ENCODE measurements at places on chromosomes 16 and 17.
A peak's percentile ranks its signal among the peaks of the same experiment; 100 is the strongest.

DNA sequence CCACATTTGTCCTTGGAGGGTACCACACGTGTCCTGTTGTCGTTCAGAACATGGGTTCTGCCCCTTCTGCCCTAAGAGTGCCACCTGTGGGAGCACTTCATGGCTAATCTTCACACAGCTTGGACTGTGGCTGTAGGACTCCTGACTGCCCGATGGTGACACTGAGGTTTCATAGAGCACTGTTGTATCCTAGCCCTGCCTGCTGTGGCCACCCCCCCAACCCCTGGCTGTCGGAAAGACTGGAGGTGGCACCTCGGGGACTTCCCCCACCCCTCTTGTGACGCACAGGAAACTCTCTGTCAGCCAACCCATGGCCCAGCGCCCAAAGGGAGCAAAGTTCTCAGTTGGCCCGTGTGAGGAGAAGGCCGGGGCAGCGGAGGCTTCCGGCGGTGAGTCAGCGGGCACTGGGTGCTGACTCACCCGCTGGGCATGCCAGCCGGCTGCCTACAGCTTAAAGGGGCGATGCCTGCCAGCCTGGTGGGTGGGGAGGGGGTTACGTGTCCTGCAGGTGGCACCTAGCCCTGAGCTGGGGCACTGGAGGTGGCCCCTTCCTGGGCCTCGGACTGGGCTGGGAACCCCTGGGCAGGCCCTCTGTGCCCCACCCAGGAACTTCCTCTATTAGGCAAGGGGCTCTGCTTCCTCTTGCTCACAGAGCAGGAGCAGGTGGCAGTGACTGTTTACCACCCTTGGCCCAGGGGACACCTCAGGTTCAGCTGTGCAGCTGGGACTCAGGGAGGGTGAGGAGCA is 3.4 kb downstream of the MAP2K3 start:
- DNase-seq, result peak; percentile 92

GRCh38 chr17:9120471-9120870 is 99.2 kb downstream of the NTN1 start:
- DNase-seq, result no peak

- DNase-seq, result peak; percentile 54
These were observed 8.3 kb downstream of the MRPL28 start for GRCh38 chr16:361872-362701.

DNA sequence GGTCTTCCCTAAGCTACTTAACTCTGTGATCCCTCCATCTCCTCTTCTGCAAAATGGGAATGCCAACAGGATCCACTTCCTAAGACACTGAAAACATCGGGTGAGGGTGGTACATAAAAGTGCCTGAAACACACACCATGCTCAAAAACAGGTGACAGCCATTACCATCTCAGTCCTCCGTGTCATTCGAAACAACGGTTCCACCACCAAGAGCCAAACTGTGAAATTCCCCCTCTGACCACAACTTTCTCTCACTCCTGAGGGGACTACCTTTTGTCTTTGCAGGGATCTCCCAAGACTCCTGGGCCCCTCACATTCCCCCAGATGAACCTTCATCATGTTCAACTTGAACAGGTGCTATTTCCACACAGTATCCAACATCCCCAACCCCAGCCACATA is 37.0 kb downstream of the NUBP1 start:
- DNase-seq, result no peak

GRCh38 chr17:49204516-49204915 is 5.9 kb downstream of the GNGT2 start:
- no peak for DNase-seq

GRCh38 chr17:49775546-49776260 is 11.8 kb upstream of the FAM117A start:
- no peak for DNase-seq

- DNase-seq, result no peak
These were observed 5.9 kb upstream of the MSLN start for GRCh38 chr16:754656-755055.

DNA sequence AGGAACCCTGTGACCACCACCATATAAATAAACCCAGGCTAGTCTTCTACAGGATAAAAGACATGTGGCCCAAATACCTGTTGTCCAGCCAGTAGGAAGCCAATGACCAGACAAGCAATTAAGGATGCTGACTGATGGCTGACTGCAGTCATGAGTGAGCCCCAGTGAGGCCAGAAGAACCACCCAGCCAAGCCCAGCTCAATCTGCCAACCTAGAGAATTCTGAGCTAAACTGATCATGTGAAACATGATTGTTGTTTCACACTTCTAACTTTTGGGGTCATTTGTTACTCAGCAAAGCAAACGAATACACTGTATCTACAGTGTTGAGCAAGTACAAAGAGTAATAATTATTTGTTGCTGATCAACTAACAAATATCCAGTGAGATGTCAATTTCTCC is 86.4 kb downstream of the DNAH3 start:
- no peak for DNase-seq

GRCh38 chr16:56617212-56618085 is 8.1 kb upstream of the MT1E start:
- no peak for DNase-seq

GRCh38 chr17:27533874-27534815 is 77.9 kb downstream of the KSR1 start:
- no peak for DNase-seq

GRCh38 chr16:70018254-70018653 is 67.1 kb downstream of the CLEC18A start:
- DNase-seq, result peak; percentile 11

- DNase-seq, result no peak
These were observed 376.3 kb downstream of the CNTNAP4 start for GRCh38 chr16:76653390-76654026.

- no peak for DNase-seq
These were observed 2.0 kb upstream of the CD300H start for GRCh38 chr17:74569020-74570003.

DNA sequence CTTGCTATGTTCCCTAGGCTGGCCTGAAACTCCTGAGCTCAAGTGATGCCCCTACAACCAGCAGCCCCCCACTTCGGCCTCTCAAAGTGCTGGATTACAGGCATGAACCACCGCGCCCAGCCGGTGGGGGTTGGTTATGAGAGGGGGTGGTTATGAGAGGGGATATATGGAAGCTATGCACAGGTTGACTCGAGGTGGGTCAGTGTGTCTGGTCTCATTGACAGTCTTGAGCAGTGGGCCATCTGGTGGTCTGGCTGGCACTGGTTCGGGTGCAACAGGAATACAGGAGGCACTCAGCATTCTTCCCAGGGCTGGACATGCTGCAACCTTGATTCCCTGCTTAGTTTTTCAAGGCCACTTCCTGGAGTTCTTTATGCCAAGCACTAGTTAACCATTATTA is 5.6 kb upstream of the STX1B start:
- DNase-seq, result no peak

GRCh38 chr17:59466946-59467801 is 98.2 kb upstream of the DHX40 start:
- DNase-seq, result no peak

DNA sequence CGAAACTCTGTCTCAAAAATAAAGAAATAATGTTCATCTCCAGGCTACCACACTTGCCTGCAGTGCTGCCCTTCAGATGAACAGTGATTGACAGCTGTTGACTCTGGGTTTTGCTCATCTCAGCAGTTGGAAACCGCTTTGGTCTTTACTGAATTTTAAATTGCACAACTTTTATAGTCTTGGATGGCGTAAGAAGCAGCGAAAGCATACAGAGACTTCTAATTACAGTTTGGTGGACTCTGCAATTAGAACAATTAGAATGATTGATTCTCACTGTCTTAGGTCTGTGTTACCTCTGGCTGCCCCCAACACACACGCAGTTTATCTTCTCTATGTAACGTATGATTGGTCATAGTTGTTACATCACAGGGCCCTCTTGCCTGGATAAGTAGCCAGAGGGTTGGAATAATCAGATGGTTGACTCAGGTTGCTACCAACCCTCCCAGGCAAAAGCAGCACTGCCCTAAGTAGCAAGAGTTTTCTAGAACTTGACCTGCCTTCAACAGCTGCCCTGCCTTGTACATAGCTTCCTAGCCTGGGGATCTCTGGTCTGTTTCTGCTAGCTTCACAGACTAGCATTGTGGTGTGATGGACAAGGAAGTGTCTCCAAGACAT is 1.9 kb upstream of the NAT9 start:
- no peak for DNase-seq

GRCh38 chr16:9539346-9539745 is 447.9 kb downstream of the HAPSTR1 start:
- DNase-seq, result no peak

DNA sequence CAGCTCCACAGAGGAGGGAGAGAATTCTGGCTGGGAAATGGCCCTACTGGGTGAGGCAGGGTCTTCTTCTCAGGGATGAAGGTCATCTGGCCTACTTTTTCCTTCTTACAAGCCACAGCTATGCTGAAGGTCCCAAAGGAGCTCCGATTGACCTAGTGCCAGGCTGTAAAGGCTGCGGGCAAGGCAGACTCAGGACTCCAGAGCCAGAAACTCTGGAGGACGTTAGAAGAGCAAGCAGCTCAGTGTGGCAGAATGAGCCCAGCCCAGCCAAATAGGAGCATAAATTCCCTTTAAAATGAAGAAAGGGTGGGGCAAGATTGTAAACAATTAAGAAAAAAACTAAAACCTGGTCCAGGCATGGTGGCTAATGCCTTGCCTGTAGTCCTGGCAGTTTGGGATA is 20.1 kb upstream of the CNOT1 start:
- DNase-seq, result no peak

DNA sequence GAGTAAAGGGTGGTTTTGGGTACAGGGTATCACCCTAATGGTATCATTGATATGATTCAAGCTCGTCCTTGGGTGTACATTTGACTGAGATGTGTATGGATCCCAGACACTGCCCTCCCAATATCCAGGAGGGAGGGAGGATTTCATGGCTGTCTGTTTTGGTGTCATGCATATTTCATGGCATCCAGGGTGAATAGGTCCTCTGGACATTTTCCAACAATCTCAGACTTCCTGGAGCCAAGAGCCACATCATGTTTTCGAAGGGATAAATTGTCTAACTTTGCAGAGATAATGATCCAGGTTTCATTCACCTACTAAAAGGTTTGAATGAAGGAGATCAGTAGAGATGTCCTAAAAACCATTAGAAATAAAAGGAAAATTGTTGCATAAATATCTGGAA is 431.9 kb downstream of the SHISA9 start:
- DNase-seq, result no peak

- no peak for DNase-seq
These were observed at the start of gene VWA3A for GRCh38 chr16:22092143-22092933. TSS of gene VWA3A (plus strand) at chr16:22092541. CDS start at chr16:22092638, 97 bp downstream.

DNA sequence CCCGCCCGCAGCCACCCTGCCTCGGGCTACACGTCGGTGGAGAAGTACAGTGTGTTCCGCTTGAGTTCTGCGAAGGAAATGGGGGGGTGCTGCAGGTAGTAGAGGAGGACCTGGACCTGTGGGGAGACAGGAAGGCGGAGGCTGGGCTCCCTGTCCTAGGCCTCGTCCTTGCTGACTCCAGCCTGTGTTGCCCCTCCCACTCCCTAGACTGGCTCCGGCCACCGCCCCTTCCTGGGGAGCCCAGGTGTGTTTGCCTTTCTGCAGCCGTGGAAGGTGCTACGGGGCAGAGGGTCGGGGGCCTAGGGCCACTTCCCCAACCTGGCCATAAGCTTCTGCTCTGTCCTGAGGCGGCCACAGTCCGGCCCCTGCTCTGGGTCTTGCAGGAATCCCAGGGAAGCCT is 9.1 kb downstream of the TIMM22 start:
- DNase-seq, result no peak

DNA sequence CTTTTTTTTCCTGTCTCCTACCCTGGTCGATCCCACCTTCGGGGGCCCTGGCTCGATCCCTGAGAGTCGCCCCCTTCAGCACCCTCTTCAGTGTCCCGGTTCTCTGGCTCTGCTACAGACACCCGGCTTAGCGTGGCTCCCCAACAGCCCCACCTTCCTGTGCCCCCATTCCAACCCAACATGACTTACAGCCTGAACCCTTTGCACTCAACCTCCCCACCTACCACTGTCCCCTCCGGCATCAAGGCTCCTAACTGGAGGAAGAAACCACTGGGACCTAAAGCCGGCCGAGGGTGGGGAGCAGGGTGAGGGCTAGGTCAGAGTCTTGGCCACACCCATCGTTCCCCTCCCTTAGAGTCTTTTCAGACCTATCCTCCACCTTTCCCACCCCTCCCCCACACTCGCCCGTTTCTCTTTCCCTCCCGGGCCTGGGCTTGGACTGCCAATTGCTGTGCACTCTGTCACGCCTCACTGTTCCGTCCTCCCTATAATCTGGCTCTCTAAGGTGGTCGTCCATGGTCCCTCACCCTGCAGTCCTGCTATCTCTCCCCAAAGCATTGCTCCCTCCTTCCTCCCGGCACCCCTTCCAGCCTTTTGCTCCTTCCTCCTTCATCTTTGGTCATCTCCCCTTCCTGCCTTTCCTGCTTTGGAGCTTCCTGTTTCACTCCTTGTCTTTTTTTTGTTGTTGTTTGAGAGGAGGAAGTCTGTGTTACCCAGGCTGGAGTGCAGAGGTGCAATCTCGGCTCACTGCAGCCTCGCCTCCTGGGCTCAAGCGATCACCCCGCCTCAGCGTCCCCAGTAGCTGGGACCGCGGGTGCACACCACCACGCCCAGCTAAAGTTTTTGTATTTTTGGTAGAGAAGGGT is 890 bp upstream of the CLDN7 start:
- DNase-seq, result no peak

DNA sequence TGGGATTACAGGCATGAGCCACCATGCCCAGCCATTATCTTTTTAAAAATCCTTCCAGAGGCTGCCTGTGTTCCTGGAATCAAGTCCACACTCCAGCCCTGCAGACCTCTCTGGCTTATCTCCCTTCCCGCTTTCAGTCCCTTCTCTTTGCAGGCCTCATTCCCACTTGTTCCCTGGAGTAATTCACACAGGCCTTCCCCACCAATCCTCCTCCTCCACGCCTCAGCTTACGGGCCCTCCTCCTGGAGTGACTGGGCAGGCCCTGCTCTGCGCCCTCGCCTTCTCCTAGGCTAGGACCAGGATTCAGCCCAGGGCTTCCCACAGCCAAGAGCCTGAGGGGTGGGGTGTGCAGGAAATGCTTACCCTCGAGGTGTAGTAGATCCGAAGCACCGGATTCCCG is 2.8 kb downstream of the CDIPT start:
- DNase-seq, result no peak

- DNase-seq, result no peak
These were observed 8.4 kb upstream of the PRR29 start for GRCh38 chr17:63989622-63990345.

- DNase-seq, result no peak
These were observed 103.8 kb downstream of the ADAMTS18 start for GRCh38 chr16:77331043-77331442.

DNA sequence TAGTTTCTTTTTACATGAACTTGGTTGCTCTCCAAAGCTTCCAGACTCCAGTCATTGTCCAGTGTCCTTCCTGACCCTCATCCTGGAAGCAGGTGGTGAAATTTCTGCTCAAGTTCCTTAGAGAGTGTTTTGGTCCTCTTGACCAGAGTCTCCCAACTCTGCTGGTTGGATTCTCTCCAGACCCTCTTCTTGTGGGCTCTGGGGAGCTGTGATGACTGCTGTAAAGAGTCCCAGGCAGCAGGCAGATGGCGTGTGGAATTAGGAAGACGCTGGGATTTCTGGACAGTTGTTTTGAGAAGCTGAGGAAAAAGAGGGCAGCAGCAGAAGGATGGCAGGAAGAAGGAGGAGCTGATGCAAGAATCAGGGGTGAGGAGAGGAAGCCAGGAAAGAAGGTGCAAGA is 1.6 kb upstream of the SEZ6 start:
- no peak for DNase-seq

- no peak for DNase-seq
These were observed 40.1 kb upstream of the C1QL1 start for GRCh38 chr17:45008216-45008615.

- no peak for DNase-seq
These were observed 255.7 kb upstream of the DYNLRB2 start for GRCh38 chr16:80285104-80285503.

All from activated T-helper 1 cell treated with anti-CD3 and anti-CD28 coated beads, Interleukin-2, amount 50 U/mL, for 16 hours (primary cell).